CD4-positive, alpha-beta T cell treated with Interleukin-1 beta for 1 hour (primary cell): ENCODE measurements at places on chromosomes 2 and 18.

DNA sequence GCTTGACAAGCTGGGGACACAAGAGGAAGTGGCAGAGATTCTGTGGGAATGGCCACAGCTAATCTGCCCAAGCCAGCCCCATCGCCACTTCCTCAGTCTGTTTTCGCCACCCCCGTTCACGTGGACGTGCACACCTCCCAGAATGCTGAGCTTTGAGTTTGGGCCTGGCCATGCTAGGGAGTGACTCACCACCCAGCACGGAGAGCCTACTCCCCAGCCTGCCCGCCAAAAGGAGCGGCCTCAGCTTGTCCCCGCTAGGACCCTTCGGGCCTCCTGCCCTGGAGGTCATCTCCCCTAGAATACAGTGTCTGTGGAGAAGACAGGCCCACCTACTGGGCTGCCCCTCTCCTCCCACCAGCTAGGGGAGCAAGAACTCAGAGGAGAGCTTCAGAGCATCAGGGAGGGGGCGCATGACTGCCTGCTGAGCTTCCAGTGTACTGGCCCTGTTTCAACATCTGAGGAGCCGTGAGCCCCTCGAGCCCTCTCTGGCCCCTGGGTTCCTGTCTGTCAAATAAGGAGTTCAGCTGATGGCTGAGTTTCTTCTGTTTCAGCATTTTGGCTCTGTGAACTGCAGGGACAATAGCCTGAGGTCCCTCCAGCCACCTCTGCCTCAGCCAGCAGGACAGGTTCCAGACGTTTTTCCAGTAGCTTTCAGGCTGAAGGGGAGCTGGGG lies 5.1 kb downstream of the SLC35F6 start:
- peak; percentile 31 for DNase-seq

DNA sequence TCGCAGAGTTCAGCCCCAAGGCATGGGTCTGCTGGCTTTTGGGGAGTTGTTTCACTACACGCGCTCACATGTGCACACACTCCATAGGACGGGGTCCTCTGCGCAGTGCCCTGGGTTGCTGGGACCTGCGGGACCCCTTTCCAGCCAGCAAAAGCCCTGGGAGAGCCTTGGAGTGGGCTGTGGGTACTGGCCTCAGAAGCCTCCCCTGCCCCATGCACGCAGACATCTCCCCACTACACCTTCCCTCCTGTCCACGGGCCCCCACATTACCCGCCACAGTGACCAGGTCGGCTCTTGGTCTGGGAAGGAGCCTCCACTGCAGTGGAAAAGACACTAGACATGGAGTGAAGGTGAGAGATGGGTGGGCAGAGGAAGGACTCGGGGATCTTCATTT lies 48.5 kb downstream of the FAM168B start:
- no peak for DNase-seq

- peak; percentile 51 for DNase-seq
Measured at GRCh38 chr2:232502911-232503808, 15.5 kb upstream of the ECEL1 start.

DNA sequence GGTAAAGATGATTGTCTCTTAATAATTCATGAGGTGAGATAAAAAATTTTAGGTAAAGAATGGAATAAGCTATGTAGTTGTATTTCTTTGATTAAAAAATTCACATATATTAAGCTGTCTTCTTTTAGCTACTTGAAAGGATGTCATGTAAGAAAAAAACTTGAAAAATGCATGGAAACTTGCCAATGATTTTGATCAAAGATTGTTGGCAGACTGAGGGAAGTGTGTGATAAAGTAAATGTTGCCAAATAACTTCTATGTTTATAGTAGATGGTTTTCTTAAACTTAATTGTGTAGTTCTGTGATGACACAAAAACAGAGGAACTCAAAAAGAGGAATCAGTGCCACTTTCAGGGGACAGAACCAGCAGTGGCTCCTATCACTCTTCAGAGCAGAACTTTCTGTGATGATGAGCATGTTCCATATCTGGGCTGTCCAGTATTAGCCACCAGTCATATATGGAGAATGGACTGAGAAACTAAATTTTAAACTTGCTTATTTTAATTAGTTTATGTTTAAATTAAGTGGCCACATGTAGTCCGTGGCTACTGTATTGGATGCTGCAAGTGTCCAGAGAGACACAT lies 51.9 kb upstream of the SLC38A11 start:
- no peak for DNase-seq

DNA sequence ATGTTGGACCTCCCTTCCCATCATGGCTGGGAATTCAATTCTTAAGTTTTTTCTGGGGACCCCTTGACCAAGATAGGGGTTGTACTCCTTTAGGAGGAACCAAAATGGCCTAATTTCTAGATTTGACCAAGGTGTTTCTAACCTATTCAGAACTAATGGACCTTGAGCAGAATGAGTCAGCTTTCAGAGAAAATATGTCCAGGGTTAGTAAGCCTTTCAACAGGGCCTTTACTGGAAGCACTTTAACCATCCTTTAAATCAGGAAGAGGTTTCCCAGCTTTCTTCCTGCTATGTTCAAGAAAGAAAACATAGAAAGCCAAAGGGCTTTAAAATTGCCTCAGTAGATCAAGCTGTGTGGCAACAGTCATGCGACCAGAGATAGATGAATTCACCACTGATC lies 1184.9 kb upstream of the ACVR2A start:
- DNase-seq = no peak
